Neural progenitor cell (in vitro differentiated cells): ENCODE measurements at places on chromosomes 2 and 18. TPM values are rescaled to one million over a fixed set of nuclear protein-coding genes. Genes with fewer than 3 reads are reported as not detected.

The ACKR3 gene
- total RNA-seq: 0.71 and 1.6 TPM in 2 replicates

The ST3GAL5 gene
- total RNA-seq: 9.7 and 9.9 TPM in 2 replicates

The FAP gene
- not detected in 2 replicates for total RNA-seq

The NT5C1B gene
- not detected in 2 replicates for total RNA-seq

The SIX3 gene
- 14.5 and 28.8 TPM in 2 replicates for total RNA-seq

The CAPN14 gene
- 0.04 and 0.19 TPM in 2 replicates for total RNA-seq

The CRYBA2 gene
- not detected in 2 replicates for total RNA-seq

The TRABD2A gene
- total RNA-seq: 1.7 and 2.0 TPM in 2 replicates

The EVX2 gene
- not detected in 2 replicates for total RNA-seq

The PRKAG3 gene
- total RNA-seq: not detected in 2 replicates

GRCh38 chr18:72762515-72763122, 105.2 kb downstream of the NETO1 start:
- peak; percentile 71 for DNase-seq

- no peak for DNase-seq
These were observed 252.4 kb downstream of the NDUFA10 start for GRCh38 chr2:239772721-239773120.

- no peak for DNase-seq
These were observed 15.7 kb downstream of the FAM228A start for GRCh38 chr2:24190503-24190902.

DNA sequence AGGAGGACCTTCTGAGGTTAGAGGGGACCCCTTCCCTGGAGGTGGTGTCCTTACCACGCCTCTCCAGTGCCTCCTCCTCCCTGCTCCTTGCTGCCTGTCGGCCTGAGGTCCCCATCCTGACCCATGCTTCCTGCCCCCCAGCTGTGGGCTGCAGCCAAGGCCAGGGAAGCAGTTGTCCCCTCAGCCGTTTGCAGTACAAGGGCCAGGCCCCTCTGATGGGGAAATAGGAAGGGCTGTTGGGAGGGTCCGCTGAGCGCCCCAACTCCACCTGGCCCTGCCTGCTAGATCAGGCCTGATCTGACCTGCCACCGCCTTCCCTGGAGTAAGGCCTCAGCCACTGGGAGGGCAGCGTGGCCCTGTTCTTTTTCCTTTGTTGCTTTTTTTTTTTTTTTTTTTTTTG, 219.8 kb downstream of the KLHL29 start:
- no peak for DNase-seq

DNA sequence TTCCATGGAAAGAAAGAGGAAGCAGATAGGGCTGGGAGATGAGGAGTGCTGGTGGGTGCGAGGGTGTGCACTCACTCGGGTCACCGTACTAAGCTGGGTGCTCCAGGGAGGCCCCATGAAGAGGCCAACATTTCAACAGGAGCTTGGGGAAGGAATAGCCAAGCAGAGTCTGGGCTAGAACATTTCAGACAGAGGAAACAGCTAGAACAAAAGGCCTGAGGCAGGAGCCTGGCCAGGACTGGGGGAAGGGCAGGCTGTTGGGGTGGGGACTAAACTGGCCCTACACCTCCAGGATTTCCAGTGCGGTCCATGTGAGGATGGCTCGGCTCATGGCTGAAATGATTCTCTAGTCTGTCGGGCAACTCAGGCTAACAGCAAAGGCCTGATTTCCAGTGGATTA, 90.8 kb downstream of the ZFP36L2 start:
- no peak for DNase-seq

DNA sequence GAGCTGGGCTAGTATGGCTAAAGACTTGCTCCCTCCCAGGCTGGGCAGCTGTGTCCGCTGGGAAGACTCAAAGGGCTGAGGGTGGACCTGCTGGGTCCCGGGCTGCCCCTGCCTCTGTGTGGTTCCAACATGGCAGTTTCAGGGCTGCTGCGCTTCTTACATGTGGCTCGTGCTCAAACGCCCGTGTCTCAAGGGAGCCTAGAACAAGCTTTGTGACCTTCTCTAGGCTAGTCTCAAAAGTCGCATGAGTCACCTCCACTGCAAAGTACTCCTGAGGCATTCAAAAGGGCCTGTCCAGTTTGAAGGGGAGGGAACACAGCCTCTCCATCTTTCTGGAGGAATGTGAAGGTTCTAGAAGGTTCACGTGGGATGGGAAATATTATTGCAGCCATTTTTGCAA, 44.7 kb upstream of the RAB31 start:
- DNase-seq: no peak

- DNase-seq: no peak
These were observed 14.8 kb downstream of the ASPRV1 start for GRCh38 chr2:69946351-69947324.

DNA sequence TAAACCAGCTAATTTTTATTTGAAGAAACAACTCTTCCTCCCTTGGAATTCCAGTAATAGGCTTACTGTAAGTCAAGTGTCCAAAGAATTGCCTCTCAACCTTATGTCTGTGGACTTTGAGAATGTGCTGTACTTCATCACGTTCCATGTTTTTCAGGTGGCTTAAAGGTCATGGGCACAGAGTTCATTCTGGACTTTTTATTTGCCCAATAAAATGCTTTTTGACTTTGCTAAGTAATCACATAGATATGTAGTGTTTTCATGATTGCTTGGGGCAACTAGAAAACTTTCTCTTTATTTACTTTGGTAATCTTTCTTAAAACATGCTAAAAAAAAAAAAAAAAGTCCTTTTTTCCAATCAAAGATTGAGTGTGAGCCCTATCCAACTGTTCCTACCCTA, 10.4 kb upstream of the DNAH7 start:
- DNase-seq: no peak

GRCh38 chr2:98898423-98898841, 37.6 kb downstream of the CRACDL start:
- no peak for DNase-seq

GRCh38 chr18:46429649-46430224, 227.3 kb downstream of the LOXHD1 start:
- no peak for DNase-seq

- DNase-seq: no peak
These were observed 57.5 kb downstream of the KIF5C start for GRCh38 chr2:148932536-148932935.

- no peak for DNase-seq
These were observed 13.5 kb downstream of the MALL start for GRCh38 chr2:110101901-110102803.

- DNase-seq: no peak
These were observed 22.0 kb downstream of the SLC14A1 start for GRCh38 chr18:45745817-45746461.

DNA sequence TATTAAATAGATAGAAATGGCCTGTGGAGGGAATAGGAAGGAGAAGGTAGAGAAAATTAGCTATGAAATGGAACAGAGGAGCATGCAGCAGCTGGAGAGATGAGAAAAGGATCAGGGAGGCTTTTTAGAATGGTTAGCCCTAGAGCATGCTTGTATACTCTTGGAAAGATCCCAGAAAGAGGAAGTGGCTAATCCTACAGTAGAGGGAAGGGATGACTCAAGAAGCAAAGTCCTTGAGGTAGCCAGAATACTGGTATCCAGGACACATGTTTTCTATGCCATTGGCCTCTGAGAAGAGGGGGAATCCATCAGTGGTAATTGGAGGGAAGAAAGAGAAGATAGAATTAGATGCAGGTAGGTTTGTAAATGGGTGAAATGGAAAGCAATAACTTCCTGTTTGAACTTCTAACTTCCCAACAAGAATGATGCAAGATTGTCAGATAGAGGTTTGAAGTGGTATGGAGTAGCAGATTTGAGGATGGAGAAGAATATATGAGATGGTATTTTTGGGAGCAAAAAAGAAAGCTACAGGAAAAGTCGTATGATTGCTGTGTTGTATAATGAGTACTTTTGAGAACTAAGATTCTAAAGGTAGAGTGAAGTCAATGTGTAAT, 17.1 kb upstream of the OSBPL6 start:
- DNase-seq: no peak

- DNase-seq: no peak
These were observed 490.9 kb downstream of the RNF144A start for GRCh38 chr2:7407906-7408680.

DNA sequence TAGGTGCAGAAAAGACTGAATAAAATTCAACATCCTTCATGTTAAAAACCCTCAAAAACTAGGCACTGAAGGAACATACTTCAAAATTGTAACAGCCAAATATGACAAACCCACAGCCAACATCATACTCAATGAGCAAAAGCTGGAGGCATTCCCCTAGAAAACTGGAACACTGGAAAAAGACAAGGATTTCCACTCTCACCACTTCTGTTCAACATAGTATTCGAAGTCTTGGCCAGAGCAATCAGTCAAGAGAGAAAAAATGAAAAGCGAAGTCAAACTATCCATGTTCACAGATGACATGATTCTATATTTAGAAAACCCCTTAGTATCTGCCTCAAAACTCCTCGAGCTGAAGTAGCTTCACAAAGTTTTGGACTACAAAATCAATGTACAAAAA, 282.3 kb downstream of the PID1 start:
- no peak for DNase-seq

DNA sequence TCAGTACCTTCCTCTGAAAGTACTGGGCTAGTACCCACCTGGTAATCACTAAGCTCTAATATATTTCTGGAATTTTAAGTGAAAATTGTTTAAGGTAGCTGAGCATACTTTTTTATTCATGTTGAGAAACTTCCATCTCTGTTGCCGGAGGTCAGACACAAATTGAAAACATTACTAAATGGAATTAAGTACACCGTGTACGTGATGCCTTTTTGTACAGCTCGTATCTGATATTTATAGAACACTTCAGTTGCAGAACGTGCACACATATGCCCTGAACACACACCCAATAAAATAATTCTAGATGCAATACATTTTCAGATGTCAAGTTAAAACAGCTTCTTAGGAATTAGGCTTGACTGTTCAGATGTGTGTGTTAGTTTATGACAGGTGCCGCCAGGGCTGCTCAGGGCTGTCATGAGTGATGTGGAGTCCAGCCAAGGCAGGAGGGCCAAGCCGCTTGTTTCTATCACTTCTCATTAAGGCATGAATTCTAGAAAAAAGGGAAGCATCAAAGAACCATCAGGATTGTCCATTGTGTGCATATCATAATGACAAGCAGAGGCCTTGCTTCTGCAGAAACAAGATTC, 80.9 kb upstream of the FOSL2 start:
- DNase-seq: no peak

DNA sequence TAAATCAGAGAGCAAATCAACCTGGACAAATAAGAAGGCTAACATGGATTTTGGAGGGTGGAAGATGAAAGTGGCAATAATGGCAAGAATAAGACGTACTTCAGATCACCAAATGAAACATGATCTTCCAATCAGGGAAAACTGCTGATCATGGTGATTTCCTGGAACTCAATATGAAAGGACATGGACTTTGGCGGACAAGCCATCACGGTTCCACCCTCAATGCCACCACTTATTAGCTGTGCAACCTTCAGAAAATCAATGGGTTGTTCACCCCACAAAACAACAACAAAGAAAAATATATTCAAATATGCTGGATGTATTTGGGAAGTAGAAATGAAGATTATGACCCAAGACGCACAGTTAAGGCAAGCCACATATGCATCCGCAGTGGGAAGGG, 81.7 kb downstream of the PPP1R1C start:
- no peak for DNase-seq

- DNase-seq: peak; percentile 13
These were observed 19.1 kb downstream of the SULT1C4 start for GRCh38 chr2:108396845-108397244.

- no peak for DNase-seq
These were observed 219.7 kb upstream of the CHST9 start for GRCh38 chr18:27404855-27405254.

GRCh38 chr2:158890296-158890905, 78.0 kb upstream of the TANC1 start:
- no peak for DNase-seq

GRCh38 chr2:136378712-136379595, 261.0 kb upstream of the CXCR4 start:
- DNase-seq: peak; percentile 80
